Glomerular endothelial cell (primary cell): ENCODE measurements at places on chromosomes 7 and 10.
A peak's percentile ranks its signal among the peaks of the same experiment; 100 is the strongest.

DNA sequence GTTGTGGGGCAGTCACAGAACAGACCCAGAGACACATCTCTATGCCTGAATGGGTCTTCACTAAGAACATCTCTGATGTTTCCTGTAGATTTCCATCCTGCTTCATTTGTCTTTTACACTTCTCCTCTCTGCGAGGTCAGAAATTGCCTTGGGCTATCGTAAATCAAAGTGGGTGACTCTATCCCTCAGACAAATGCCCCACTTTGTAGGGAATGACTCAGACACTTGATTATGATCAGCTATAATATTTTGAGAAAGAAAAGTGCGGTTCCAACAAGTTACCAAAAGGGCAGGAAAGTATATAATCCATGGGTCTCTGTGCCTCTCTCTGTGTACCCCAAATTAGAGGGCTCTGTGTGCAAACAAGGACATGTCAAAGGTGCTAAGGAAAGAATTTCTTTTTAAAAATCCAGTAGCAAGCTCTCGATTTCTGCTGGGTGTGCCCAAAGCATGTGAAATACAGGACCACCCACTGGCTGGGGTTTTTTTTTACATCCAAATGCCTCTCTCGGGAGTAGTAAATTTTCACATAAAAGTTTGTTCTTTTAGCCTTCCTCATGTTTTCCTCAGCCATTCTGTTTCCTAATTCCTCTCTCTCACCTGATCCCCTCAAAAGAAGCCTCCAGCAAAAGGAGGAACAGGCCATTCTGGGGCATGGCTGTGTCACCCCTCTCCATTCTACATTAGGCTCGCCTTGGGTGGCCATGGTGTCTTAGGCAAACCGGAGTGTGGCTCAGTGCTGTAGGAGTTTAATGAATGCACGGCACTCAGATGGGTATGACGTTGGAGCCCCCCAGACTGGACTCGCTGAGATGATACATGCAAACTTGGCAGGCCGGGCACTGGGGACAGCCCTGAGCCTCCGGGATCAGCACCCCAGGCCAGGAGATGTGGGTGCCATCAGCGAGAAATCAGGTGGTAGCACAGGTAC lies 6.3 kb upstream of the OPN4 start:
- DNase-seq = no peak

DNA sequence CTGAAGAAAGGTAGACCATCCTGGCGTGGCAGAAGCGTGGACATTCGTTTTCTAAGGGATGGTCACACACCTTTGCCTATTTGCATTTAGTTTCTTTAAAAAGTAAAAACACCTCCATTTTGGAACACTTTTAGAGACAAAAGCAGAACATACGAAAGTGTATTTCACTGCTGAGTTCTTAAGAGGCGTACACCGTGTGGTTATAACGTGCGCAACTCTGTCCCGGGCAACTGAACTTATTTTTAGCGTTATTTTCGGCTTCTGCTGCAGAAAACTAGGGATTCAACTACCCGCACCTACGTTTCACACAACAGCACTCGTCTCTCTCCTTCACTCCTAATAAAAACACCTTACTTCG lies 557 bp upstream of the LSM8 start:
- DNase-seq = peak; percentile 16

DNA sequence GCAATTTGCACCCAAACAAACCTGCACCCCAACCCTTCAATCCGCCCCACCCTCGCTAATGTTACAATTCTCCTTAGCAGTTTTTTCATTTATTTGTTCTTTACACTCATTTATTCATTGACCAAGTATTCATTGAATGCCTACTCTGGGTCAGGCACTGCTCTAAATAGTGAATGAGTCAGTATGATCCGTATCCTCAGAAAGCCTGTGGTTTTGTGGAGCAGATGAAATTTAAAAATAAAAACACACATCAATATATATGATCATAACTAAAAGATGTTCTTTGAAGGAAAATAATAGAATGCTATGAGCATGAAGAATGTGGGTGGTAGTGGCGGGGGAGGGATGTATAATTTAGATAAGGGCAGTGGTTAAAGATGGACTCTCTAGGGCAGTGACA lies 13.3 kb downstream of the IFIT5 start:
- DNase-seq = no peak

- no peak for DNase-seq
Measured at GRCh38 chr7:42250411-42250810, 13.4 kb upstream of the GLI3 start.

- no peak for DNase-seq
Measured at GRCh38 chr10:16566202-16566805, 44.6 kb upstream of the C1QL3 start.

DNA sequence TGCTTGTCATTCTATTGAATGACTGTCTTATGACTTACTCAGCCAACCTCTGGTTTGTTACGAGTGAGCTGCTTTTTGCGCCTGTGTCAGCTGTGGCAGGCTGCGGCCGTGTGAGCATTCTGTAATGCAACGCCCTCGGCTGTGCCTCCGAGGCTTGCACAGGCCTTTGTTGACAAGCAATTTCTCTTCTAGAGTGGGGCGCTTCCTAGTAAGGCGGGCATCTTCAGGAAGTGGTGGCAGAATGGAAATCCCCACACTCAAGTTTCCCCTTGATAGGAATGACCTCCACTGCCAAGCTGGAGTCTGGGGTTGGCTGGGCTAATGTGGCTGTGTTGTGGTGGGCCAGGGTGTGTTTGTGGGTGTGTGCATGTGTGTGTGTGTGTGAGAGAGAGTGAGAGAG lies 20.2 kb upstream of the TMEM178B start:
- no peak for DNase-seq

DNA sequence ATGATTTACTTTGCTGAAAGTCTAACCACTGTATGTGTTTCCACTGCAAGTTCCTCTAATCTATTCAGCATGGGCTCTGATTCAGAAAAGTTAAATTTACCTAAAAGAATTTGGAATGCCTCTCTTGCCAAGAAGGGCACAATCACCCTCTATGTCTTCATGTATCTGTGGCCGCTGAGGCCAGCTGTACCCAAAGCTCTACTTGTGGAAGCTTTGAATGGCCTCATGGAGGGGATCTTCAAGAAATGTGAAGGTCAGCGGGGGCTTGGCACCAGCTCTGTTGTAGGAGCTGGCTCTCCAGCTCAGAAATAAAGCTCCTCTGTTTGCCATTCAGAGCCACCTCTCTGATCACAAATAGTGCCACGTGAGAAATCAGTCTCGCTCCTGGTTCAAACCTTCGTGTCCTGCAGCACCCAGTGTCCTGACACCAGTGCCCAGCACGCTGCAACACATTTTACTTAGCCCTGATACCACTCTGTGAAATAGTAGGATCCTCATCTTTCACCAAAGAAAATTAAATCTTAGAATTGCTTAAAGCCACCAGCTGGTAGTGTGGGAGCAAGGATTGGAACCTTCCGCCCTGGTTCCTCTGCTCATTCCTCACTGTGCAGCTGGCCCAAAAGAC lies 61.1 kb downstream of the PKD1L1 start:
- no peak for DNase-seq

- DNase-seq = no peak
Measured at GRCh38 chr7:112970771-112971170, 115.9 kb downstream of the GPR85 start.

- peak; percentile 44 for DNase-seq
Measured at GRCh38 chr7:128041203-128041602, 10.0 kb upstream of the LRRC4 start.

DNA sequence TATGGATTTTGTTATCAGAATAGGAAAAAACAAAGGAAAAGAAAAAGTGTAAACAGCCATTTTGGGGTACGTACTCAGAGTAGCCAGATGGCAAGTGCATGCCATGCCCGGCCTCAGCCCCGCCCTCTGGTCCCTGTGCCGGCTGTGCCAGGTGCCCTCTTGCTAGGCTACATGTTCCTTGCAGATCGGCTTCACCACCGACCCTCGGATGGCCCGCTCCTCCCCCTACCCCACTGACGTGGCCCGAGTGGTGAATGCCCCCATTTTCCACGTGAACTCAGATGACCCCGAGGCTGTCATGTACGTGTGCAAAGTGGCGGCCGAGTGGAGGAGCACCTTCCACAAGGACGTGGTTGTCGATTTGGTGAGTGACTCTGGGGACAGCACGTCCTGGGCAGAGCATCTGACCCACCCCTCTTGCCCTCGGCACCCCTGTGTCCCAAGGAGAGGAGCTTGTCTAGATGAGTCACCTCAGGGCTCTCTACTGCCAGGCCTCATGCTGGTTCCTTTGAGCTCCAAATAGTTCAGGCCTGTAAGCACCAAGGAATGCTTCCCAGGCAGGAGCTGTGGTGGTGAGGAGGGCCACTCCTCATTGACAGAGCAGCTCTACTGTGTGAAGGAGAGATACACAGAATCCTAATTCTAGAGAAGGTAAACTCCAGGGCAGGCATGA lies 54.9 kb upstream of the ZMIZ2 start:
- DNase-seq = no peak

DNA sequence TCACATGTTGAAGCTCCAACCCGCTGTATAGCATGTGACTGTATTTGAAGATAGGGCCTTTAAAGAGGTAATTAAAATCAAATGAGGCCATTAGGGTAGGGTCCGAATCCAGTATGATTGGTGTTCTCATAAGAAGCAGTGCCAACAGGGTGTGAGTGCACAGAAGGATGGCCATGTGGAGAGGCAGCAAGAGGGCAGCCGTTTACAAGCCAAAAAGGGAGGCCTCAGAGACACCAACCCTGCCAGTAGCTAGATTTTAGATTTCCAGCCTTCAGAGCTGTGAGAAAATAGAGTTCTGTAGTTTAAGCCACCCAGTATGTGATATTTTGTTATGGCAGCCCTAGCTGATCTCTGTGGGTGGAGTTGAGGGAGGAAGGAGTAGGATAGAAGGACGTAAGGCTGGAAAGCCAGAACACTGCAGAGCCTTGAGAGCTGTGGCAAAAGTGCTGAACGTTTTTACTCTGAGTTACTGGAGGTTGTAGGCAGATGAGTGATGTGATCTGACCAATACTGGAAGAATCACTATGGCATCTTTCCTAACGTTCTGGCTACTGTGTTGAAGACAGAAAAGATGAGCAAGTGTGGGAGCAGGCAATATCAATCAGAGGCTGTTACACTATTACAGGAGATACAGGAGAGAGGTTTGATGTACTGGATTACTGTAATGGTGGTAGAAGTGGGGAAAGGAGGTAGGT lies 334.9 kb downstream of the ELMO1 start:
- DNase-seq = no peak

GRCh38 chr10:92760609-92761008 lies 70.9 kb downstream of the HHEX start:
- no peak for DNase-seq

DNA sequence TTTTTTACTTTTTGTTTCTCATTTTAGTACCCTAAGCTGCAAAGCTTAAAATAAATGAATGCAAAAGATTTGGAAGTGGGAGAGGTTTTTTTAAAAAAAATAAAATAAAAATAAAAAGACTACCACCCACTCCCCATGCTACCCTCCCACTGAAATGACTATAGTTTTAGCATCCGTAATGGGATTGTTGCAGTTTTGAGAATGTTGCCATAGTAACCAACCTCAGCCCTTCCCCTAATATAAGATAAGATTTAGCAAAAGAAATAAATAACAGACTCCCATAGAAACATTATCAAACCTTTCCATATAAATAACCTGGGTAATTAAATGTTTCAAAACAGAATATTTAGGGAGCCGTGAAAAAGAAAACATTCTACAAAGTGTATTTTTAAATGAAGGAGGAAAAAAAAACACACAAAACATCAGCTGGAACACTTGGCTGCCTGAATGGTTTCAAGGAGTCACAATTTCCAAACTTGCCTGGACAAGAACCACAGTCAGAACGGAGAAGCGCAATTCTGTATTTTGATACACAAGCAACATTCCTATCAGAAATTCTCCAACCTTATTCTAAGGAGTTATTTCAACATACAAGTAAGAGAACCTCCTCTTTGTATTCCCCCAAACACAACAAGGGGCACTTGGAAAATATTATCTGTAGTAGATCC lies 57.4 kb downstream of the DGKI start:
- DNase-seq = no peak

GRCh38 chr7:85774986-85775385 lies 588.1 kb upstream of the SEMA3D start:
- no peak for DNase-seq

- no peak for DNase-seq
Measured at GRCh38 chr7:114084472-114085312, 165.9 kb upstream of the PPP1R3A start.

GRCh38 chr10:79331226-79331625 lies 16.0 kb upstream of the PPIF start:
- DNase-seq = no peak

GRCh38 chr7:2358968-2359527 lies 4.4 kb downstream of the EIF3B start:
- DNase-seq = no peak

DNA sequence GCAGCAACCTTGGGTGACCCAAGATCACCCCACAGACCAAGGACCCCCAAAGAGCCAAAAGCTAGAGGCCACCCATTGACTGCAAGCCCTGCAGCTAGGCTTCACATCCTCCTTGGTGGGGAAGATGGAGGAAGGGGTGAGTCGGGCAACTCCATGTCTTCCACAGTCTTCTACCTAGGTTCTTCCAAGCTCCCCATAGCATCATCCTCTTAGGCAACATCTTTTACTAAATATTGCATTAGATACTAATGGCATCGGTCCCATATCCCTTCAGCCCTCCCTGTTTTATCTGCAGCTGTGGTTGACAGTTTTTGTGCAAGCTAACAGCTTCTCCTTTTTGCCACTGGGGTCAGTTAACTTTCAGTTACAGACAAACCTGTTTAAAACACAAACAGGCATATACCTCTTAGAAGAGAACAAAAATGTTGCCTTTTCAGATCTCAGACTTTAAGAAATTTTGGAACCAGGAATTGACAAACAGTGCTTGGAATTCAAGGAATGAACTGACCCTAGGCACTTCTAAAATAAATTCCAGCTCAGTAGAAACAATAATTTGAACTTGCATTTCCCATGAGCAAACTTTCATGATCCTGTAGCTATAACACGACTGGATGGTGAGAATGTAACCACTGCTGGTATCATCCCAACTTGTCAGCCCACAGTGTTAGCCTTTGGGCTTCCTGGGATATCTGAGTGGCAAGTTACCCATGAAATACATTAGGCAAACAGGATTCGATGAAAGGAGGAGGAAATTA lies 33.9 kb upstream of the MSMB start:
- no peak for DNase-seq
